ENCODE measurements at places on chromosomes 7 and 10.

- DNase-seq, result no peak
Measured at GRCh38 chr10:67596641-67597040, 99.4 kb downstream of the CTNNA3 start.

- DNase-seq, result no peak
Measured at GRCh38 chr7:50047716-50048115, 45.3 kb downstream of the ZPBP start.

DNA sequence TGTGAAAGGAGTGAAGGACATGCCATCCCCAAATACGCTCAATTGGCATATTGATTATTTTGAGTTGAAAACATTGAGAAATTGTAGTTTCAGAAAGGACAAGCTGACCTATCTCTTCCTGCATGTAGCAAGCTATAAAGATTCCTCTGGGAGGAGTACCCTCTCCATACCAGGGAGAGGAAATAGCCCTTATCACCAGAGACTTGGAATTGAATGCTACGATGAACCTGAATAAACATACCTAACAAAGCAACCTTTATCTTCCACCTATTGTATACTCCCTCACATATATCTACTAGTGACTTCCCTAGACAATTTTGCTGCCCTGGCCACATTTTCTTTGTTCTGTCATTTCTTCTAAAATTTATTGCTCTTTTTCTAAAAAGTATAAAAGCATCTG lies 150.2 kb upstream of the EEPD1 start:
- no peak for DNase-seq

GRCh38 chr7:155922067-155922816 lies 110.0 kb upstream of the SHH start:
- peak; percentile 95 for DNase-seq

DNA sequence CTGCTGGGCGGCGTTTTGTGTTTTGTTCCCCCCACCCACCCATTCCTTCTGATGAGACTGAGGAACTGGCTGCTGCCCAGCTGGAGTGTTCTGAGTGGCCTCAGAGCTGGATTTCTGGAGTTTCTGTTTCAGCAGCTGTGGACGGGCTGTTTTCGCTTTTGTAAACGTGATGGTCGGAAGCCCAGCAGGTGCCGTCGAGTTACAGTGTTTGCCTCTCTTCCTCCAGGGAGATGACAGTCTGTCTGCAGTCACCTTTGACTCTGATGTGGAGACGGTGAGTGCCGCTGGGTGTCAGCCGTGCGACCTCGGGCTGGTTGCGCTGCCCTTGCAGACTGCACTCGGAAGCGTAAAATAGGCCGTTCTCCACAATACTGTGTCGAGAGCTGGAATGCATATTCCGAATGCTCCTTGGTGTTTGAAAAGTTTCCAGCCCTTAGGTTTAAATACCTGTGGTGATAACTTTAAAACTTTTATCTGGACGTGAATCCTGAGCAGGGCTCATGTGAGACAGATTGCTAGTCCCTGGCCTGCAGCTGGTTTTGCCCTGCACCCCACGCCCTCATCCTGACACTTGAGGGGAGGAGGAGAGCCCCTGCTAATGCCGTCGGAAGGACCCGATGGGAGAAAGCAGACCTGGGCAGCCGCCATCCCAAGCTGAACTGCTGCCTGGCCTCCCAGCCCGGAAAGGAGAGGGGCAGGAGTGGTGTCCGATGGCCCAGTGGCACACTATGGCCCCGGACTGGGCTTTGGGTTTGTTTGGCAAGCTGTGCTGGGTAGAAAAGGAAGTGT lies 8.3 kb downstream of the IQCE start:
- no peak for DNase-seq

- DNase-seq, result no peak
Measured at GRCh38 chr7:41694495-41694894, 8.4 kb downstream of the INHBA start.

DNA sequence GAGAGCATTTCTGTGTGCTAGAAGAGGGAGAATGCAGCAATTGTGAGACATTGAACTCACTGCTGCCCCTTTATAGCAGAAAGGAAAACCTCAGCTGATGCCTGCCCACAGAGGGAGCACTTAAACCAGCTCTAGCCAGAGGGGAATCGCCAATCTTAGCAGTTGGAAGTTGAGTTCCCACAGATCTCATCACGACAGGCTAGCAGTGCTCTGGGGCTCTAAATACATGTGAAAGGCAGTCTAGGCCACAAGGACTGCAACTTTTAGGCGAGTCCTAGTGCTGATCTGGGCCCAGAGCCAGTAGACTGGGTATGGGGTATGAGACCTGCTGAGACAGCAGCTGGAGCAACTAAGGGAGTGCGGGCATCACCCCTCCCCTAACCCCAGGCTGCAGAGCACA lies 25.2 kb upstream of the PRR15 start:
- DNase-seq, result peak; percentile 79

DNA sequence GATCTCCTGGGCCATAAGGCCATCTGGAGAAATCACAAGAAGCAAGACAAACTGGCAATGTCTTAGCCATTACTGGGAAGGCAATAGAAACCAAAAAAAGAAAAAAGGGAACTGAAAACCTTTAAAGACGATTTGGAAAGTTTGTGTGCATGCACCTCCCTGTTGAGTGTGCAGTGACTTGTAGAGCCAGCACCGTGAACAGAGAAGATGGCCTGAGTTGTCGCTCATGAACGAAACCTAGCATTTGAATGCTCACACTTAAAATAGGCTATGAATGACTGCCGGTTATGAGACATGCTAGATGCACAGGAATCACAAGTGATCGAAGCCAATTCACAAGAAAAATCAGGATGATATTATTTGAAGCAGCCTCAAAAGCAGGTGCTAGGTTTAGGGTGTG lies 151.3 kb upstream of the ADO start:
- no peak for DNase-seq

- DNase-seq, result peak; percentile 73
Measured at GRCh38 chr7:154699417-154699816, 303.5 kb downstream of the PAXIP1 start.

DNA sequence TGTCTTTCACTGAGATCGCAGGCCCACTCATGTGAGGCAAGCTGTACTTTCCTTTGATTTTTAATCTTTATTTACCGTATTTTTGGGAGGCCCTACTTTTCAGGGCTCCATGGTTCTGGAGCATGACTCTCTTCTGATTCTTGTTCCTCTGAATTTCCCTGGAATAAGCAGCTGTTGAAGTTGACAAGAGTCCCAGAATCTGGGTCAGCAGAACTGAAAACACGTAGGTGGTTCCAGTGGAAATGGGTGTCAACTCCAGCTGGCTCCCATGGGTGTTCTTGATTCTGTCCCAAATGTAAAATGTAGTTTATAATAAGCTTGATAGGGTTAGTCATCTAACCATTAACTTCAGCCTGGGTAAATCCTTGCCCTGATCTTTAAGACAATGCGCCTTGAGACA lies 409.4 kb downstream of the GATA3 start:
- no peak for DNase-seq
